ENCODE measurements at places on chromosomes 11 and 22.

DNA sequence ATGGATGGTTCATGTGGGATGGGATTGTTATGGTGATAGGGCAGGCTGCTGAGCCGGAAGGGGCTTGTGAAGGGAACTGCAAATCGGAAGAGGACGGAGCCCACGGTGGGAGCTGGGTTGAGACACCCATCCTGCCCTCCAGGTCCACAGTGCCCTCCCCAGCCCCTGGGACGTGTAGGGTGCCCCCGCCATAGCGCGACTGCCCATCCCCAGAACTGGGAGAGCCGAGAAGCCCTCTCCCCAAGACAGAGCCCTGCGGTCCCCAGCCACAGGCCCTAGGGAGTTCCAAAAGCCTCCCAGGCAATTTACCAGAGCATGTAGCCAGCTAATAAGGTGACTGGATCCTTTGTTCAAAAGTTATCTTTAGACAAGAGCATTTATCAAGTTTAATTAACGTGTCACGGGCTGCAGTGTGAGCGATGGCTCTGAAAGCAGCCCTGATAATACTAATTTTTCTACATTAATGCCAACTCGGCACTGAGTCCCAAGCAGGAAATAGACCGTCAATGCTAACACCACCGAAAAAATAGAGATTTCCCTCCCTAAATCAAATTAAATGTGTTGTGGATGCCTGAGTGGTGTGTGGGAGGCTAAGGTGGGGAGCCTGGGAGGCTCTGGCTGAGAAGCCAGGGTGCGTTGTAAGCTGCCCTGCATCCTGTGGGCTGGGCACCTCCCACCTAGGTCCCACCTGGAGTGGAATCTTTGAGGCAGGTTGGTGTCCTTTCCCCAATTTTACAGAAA is 76.8 kb upstream of the RTL6 start:
- peak; percentile 48 for DNase-seq

- DNase-seq: no peak
Observed at GRCh38 chr11:131036514-131036913, 120.2 kb upstream of the SNX19 start.

GRCh38 chr11:110305169-110306018 is 9.0 kb upstream of the RDX start:
- DNase-seq: no peak

DNA sequence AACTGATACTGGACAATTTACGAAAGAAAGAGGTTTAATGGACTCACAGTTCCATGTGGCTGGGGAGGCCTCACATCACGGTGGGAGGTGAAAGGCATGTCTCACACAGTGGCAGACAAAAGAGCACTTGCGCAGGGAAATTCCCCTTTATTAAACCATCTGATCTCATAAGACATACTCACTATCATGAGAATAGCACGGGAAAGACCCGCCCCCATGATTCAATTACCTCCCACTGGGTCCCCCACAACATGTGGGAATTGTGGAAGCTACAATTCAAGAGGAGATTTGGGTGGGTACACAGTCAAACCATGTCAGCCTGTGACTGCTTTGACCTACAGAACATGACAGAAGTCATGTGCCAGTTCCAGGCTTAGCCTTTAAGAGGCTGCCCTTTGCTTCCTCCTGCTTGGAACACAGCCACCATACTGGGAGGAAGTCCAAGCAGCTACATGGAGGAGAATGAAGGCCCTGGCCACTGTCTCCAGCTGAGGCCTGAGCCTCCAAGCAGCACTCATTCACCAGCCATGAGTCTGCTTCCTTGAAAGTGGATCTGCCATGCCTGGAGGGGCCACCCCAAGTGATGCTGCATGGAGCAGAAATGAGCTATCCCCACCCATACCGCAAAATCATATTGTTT is 10.9 kb upstream of the GAL start:
- no peak for DNase-seq

All from sigmoid colon (tissue), 7 donors.